ENCODE measurements at places on chromosomes 16 and 17.

GRCh38 chr16:65523283-65523944 is 401.6 kb upstream of the CDH11 start:
- no peak for DNase-seq

DNA sequence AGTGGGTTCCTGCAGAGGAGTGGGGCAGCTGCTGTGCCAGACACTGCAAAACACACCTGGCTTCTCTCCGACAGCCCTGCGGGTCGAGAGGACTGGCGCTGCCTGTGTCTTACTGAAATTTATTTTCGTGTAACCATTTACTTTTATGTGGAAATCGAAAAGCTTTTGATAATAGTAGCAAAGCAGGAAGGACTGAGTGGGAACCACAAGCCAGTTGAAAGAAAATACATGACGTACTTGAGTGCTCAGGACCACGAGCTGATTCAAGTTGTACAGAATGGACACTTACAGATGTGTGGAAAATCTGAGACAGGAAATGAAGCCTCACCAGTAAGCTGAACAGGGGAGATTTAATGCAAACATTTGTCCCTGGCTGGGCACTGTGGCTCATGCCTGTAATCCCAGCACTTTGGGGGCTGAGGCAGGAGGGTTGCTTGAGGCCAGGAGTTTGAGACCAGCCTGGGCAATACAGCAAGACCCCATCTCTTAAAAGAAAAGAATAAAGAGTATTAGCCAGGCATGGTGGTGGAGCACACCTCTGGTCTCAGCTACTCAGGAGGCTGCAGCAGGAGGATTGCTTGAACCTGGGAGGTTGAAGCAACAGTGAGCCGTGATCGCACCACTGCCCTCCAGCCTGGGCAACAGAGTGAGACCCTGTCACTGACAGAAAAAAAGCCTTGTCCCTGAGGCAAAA is 11.3 kb upstream of the RPL13 start:
- no peak for DNase-seq

- DNase-seq, result no peak
Observed at GRCh38 chr17:39638317-39638716, 1.4 kb downstream of the STARD3 start.

DNA sequence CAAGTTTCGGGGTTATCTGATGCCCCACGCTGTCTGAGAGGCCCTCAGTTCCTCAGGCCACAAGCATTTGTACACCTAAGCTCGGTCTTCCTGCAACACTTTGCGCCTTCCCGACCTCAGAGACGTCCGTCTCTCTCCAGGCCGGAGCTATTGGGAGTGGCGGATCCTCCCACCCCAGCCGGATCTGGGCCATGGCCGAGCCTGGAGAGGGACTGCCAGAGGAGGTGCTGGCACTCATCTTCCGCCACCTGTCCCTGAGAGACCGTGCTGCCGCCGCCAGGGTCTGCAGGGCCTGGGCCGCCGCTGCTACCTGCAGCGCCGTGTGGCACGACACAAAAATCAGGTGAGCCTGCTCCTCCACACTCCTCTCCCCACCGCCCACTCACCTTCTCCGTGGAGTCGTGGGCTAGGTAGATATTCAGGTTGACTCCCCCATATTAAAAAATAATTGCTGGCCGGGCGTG is 1.9 kb downstream of the FBXL8 start:
- DNase-seq, result no peak

DNA sequence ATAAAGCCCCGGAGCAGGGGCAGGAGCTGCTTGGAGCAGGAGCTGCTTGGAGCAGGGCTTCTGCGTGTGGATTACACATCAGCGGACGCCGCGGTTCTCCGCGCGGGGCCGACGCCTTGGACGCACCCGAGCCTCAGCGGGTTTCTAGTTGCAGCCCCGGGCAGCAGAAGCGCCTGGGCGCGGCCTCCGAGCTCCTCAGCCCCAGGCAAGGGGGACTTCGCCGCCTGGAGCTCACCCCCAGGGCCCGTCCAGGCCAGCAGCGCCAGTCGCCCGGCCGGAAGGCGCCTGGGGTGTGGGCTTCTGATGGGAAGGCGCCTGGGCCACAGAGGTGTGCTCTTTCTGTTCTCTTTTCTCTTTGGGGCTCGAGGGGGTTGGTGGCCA is 6.3 kb downstream of the FOXF1 start:
- DNase-seq, result no peak

- no peak for DNase-seq
Observed at GRCh38 chr16:66515596-66516508, 34.1 kb downstream of the TK2 start.

Measured in amniotic stem cell (primary cell).